ENCODE measurements at places on chromosomes 4 and X.

- DNase-seq, result no peak
Measured at GRCh38 chrX:130878350-130879341, 24.4 kb downstream of the ENOX2 start.

DNA sequence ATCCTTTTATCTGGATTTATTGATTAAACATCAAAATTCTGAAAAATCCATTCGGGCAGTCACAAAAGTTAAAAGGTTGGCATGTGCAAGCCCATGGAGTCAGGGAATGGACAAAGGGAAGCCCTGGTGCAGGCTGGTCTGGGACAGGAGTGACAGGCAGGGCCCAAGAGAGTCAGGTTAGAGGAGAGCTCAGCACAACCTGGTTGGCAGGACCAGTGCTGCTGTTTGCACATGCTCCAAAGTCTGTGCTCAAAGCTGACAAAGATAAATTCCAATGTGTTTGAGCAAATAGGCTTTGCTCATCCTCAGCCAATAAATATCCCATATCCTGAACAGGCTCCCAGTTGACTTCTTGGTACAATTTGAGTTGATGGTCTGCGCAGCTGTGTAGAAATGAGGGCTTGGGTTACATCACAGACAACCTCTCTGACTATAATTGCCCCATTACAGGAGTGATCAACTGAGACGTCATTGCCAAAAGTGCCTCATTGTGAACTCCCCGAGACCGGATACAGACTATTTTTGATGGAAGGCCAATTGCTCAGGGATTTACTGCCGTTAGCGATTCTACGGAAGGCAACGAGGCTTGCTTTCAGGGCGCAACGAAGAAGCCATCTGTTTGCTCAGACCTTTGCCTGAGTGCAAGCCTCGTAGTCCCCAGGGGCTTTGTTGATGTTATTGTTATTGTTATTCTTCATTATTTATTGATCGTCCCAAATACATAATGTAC lies 1008.1 kb upstream of the TENM3 start:
- no peak for DNase-seq

GRCh38 chr4:77911842-77912450 lies 49.3 kb downstream of the MRPL1 start:
- no peak for DNase-seq

GRCh38 chr4:115770046-115770543 lies 656.7 kb upstream of the NDST4 start:
- DNase-seq, result no peak

DNA sequence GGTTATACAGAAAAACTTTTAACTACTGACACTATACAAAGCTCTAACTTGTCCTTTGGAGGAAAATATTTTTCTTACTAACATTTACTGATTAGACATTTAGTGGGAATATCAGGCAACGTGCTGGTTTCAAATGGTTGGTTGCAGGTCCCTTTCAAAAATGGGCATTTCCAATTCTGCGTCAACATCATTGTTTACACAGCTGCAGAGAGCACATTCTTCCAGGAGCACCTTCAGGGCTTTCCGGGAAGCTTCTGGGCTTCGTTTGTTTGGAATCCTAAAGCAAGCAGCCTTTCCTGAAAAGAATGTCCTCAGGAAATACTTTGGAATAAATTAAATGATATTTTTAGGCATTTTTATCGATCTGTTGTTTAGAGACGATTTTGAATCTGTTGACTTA lies 289.7 kb downstream of the TRIML1 start:
- no peak for DNase-seq

GRCh38 chr4:142202404-142203332 lies 566.3 kb downstream of the IL15 start:
- no peak for DNase-seq

All from HEK293T (cell line).